ENCODE measurements at places on chromosomes 6 and 20.
A peak's percentile ranks its signal among the peaks of the same experiment; 100 is the strongest.

GRCh38 chr6:136274062-136274461, 15.6 kb downstream of the BCLAF1 start:
- DNase-seq = no peak
- H3K27ac ChIP-seq = no peak overlapping the region
- H3K4me1 ChIP-seq = peaks cover 21% of the 10 kb centered on the region
- peaks cover 52% of the 10 kb centered on the region for H3K36me3 ChIP-seq
- H3K4me3 ChIP-seq = no peak overlapping the region

DNA sequence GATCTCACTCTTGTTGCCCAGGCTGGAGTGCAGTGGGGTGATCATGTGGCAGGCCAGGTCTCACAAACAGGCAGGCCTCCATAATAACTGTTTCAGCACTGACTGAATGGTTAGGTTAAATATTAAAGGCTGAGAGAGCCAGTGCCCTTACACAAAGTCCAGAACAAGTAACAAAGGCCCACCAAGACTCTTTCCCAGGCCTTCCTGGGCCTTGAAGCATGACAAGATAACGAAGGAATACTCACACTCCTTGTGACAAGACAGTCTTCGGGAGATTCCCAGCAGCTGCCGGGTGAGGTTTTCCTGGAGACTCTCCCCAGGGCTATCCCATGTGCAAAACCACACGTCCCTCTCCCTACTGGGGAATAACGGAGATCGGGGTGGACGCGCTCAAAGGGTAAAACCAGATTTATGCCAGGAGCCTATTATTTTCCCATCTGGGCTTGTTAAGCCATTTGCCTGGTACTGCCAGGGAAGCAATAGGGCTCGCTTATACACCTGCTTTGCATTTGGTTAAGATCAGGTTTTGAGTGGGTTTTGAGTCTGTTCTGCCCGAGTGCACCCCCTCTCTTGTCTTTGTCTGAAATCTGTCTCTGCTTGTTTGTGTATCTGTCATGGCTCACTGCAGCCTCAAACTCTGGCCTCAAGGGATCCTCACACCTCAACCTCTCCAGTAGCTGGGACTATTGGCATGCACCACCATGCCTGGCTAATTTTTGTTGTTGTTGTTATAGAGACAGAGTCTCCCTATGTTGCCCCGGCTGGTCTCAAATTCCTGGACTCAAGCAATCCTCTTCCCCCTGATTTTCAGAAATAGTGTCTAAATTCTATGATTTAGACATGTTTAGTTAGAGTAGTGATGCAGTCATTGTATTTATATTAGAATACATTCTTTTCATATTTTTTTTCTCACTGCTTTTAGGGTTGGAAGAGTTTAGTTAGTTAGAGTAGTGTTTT, 1.4 kb upstream of the ENPP3 start:
- H3K27ac ChIP-seq = no peak overlapping the region
- H3K36me3 ChIP-seq = no peaks in the 10 kb centered on the region
- no peak overlapping the region for H3K4me3 ChIP-seq
- no peak for DNase-seq

DNA sequence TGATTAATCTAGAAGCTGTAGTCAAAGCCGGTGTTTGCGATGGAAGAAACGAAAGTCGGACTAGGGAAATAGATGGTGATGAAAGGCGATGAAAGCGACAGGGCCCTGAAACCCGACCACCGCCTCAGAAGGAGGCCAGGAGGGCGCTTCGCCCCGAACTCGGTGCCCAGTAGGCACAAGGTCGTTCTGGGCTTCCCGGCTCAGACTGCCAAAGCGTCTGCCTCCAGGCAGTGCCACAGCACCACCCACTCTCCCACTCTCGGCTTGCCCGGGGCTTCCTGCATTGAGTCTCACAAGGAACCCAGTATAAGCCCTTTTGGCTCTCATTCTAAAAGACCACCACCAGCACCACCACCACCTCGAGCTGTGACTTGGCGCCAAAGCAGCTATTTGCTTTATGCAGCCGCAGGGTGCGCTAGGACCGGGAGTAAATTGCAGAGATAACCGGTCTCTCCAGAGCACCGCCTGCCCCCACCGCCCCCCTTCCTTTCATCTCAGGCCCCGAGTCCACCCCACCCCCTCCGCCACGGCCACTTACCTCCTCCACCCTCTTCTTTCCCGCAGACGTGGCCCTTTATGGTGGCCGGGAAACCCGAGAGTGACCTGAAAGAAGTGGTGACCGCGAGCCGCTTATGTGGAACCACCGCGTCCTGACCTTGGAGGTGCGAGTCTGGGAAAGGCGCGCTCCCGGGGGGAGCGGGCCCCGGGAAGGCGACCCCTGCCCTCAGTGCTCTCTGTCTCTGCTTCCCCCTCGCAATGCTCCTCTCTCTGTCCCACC, 2.4 kb downstream of the TCF21 start:
- no peaks in the 10 kb centered on the region for H3K36me3 ChIP-seq
- peaks cover 65% of the 10 kb centered on the region for H3K27me3 ChIP-seq
- peaks cover 33% of the 10 kb centered on the region for H3K4me1 ChIP-seq
- peak overlapping the region; percentile 85 for H3K4me3 ChIP-seq
- DNase-seq = no peak

DNA sequence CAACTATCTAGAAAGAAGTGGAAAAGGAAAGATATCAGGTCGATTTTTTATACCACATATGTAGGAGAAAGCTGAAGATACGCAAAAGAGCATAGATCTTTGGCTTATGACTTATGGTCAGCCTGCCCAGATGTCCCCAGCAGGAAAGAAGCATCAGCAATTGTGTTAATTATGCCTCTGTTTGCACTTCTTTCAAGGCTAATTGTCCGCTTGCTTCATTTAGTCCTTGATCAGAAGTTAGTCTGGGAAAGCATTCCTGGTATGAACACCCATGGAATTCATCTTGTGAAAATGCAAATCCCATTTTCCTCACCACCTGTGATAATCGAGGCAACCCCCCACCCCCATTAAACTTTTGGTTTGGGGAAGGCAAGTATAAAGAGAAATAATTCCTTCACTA, 62.8 kb downstream of the ATP9A start:
- peaks cover 9% of the 10 kb centered on the region for H3K4me1 ChIP-seq
- no peak overlapping the region for H3K27ac ChIP-seq
- no peaks in the 10 kb centered on the region for H3K36me3 ChIP-seq
- DNase-seq = no peak
